ENCODE measurements at places on chromosomes 5 and 9.

DNA sequence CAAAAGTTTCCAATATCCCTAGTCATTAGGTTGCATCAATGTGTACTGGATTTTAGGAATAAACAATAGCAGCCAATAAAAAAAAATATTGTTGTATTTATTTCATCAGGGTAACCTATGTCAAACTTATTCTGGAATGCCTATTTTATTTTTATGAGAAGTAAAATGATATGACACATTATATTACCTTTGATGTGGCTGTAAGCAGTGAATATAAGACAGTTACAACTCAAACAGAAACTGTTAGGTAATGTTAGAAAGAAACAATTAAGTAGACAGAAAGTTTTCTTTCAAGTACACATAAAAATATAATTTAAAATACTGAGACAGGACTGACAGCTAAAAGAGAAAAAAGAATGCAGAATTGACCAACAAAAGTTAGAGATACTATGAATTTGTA lies 65.5 kb downstream of the GNG10 start:
- H3K27ac ChIP-seq = no peak overlapping the region

DNA sequence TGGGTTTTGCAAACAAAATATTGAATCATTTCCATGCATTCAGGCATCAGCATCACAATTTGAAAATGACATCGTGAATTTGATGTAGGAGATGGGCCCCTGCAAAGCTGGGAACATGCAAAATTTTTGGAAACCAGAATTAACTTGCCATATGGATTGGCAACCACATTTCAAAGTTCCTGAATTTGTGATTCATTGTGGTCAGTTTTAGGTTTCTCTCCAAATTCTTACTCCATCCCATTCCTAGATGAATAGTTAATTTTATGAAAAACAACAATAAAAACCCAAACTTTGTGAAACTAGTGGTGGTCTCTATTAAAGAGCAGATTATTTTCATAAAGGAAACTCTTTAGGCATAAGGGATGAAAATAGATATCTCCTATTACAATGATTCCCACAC lies 107.8 kb upstream of the SLIT3 start:
- H3K4me3 ChIP-seq = no peak overlapping the region
- H3K27me3 ChIP-seq = no peaks in the 10 kb centered on the region
- H3K36me3 ChIP-seq = no peaks in the 10 kb centered on the region
- no peak overlapping the region for H3K27ac ChIP-seq
- H3K4me1 ChIP-seq = no peaks in the 10 kb centered on the region

GRCh38 chr5:19584131-19584530 lies 403.9 kb downstream of the CDH18 start:
- H3K4me3 ChIP-seq = no peak overlapping the region
- no peak overlapping the region for H3K27ac ChIP-seq
- no peaks in the 10 kb centered on the region for H3K36me3 ChIP-seq
- no peak for DNase-seq
- H3K27me3 ChIP-seq = no peaks in the 10 kb centered on the region

GRCh38 chr5:759111-759751 lies 25.3 kb downstream of the ZDHHC11B start:
- H3K36me3 ChIP-seq = no peaks in the 10 kb centered on the region
- H3K27me3 ChIP-seq = no peaks in the 10 kb centered on the region
- no peak overlapping the region for H3K4me3 ChIP-seq
- H3K27ac ChIP-seq = no peak overlapping the region

DNA sequence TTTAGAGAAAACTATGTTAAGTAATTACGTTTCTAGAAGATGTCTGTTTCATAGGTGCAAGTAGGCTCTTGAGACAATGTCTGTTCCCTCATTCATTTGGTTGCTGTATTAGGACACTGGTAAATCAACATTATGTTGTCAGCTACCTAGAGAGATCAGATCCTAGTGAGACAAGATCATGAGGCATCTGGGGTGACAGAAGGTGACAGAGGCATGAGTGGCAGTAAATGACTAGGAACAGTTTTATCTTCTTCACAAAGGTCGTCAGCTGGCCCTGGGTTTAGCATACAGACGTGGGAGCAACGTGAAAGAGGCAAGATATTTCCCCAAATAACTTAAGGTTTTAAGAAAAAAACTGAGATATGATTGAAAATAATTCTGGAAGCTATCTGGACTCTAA lies 1926.3 kb upstream of the WWC1 start:
- H3K4me3 ChIP-seq = no peak overlapping the region
- H3K27me3 ChIP-seq = no peaks in the 10 kb centered on the region
- H3K36me3 ChIP-seq = no peaks in the 10 kb centered on the region

GRCh38 chr5:17897776-17898175 lies 263.5 kb downstream of the TAF11L14 start:
- no peak for DNase-seq
- H3K27me3 ChIP-seq = no peaks in the 10 kb centered on the region
- no peak overlapping the region for H3K4me3 ChIP-seq
- no peaks in the 10 kb centered on the region for H3K4me1 ChIP-seq
- H3K27ac ChIP-seq = no peak overlapping the region

- H3K4me1 ChIP-seq = no peaks in the 10 kb centered on the region
- H3K4me3 ChIP-seq = no peak overlapping the region
- DNase-seq = no peak
These were observed 122.2 kb upstream of the EFNA5 start for GRCh38 chr5:107792940-107793339.

- H3K36me3 ChIP-seq = no peaks in the 10 kb centered on the region
- H3K27ac ChIP-seq = no peak overlapping the region
- H3K4me3 ChIP-seq = no peak overlapping the region
- H3K27me3 ChIP-seq = peaks cover 19% of the 10 kb centered on the region
These were observed 133.6 kb downstream of the MVB12B start for GRCh38 chr9:126459965-126460843.
